ENCODE measurements at places on chromosomes 3 and 15.

GRCh38 chr3:42764561-42765295 lies 8.3 kb downstream of the CCDC13 start:
- DNase-seq = no peak

DNA sequence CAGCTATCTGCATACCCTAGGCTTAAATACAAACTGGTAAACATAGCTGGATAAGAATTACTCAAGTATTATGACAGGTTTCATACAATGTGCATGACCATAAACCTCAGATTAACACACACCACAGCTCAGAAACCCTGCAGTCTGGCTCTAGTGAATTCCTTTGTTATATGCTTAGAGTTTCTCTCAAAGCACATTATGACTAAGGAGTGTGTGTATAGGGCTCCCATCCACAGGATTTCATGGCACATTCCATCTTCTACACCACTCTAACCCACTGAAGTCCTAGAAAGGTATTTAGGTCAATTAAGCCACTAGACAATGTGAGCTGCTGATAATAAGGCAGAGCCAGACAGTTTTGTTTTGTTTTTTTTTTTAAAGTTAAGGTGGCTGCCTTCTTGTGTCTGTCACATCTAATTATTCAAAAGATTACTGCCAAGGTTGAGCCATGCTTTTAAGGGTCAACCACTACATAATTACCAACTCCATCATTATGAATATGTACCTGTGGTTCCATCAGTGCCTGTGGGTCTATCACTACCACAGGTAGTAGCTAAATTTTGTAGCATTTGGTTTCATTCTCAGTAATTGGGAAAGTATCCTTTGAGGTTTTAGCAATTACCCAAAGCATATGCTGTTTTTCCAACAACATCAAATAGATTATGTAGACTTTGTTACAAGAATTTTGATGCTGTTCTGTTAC lies 107.0 kb downstream of the ALCAM start:
- DNase-seq = peak; percentile 29

DNA sequence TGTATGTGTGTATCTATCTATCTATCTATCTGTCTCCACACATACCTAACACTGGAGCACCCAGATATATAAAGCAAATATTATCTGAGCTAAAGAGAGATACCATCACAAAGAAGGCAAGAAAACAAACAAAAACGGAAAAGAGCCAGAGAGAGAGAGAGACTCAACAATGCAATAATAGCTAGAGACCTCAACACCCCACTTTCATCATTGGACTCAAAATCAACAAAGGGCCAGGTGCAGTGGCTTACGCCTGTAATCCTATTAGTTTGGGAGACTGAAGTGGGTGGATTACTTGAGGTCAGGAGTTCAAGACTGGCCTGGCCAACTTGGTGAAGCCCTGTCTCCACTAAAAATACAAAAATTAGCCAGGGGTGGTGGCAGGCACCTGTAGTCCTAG lies 23.4 kb downstream of the NCBP2 start:
- DNase-seq = peak; percentile 69

DNA sequence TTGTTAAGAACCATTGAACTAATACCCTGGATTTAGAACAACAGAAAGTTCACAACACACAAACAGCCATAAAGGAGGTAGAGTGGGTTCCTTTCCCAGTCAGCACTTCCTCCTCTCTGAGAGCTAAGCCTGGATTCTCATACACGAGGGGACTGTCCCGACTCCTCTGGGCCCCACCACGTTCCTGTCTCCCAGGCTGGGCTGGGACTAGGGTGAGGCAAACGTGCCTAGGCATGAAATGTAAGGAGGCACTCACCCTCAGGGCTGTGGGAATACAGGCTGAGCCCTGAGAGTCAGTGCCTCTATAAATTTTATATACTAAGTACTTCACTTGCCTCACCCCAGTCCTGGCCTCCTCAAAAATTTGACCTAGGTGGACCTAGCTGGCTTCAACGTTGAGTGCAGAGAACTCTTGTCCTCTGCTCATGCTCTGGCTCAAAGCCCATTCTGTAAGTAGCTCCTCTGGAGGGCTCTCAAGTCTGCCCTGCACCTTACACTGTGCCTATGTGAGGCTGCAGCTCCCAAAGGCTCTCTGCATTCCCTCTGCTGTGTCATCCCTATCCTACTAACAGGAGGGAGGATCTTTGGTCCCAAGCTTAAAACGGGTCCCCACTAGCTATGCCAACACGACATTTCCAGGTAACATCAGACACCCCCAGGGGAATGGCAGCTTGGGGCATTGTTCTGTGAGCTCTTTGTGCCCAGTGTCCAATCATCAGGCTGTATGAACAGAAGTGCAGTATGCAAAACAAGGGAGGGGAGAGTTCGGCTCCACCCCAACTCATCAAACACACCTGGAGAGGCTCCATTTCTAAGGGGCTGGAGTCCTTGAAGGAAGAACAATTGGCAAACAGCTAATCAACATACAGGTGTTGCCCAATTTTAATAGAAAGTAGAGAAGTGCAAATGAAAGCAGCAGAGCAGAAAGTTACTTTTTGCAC lies 233.2 kb downstream of the RPLP1 start:
- peak; percentile 87 for DNase-seq

- peak; percentile 67 for DNase-seq
Observed at GRCh38 chr3:108552267-108553159, 36.7 kb downstream of the CIP2A start.

DNA sequence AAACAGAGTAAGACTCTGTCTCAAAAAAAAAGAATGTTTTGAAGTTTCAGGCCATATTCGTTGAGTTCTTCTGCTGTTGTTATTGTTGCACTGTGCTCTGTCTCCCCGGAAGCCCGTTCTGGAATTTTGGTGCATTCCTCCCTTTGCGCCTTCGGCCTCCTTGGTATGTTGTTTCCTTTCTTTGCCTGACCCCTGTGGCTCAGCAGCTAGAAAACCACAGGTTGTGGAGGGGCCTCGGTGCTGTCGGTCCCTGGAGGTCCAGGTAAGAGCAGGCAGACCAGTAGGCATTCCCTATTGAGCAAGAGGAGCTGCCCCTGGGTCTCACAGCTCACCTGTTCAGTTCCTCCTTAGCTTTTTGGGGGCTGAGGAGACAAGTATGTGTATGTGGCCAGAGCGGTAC lies 51.0 kb upstream of the DLG1 start:
- no peak for DNase-seq

- peak; percentile 30 for DNase-seq
Observed at GRCh38 chr15:67127965-67128364, 62.6 kb downstream of the SMAD3 start.

GRCh38 chr3:173743516-173743915 lies 346.0 kb downstream of the NLGN1 start:
- DNase-seq = no peak

- peak; percentile 2 for DNase-seq
Observed at GRCh38 chr3:139540651-139541531, 1.3 kb upstream of the RBP1 start.

DNA sequence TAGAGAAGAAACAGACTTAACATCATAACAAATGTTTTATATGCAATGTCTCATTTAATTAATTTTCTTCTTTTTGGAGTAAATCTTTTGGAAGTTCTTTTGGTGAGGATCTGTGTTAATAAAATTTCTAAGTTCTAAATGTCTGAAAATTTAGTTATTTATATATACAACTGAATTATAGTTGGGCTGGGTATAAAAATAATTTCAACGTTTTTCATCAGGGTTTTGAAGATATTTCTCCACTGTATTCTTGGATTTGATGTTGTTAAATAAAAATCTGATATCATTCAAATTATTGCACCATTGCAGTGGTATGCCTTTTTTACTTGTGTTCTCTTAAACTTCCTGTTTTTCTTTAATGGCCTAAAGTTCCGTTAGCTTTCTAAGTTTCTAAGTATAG lies 26.9 kb upstream of the SOX14 start:
- no peak for DNase-seq

DNA sequence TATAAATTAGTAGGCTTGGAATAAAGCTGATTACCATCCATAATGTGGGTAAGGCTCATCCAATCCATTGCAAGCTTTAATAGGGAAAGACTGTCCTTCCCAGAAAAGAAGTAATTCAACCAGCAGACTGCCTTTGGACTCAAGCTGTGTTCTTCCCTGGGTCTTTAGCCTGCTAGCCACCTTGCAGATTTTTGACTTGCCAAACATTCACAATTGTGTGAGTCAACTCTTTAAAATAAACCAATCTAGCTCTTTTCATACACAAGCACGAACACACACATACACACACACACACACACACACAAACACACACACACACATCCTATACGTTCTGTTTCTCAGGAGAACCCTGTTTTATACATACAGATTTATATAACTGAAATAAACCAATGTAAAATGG lies 248.1 kb downstream of the NAALADL2 start:
- no peak for DNase-seq

- DNase-seq = no peak
Observed at GRCh38 chr15:41285285-41285684, 47.1 kb downstream of the OIP5 start.

DNA sequence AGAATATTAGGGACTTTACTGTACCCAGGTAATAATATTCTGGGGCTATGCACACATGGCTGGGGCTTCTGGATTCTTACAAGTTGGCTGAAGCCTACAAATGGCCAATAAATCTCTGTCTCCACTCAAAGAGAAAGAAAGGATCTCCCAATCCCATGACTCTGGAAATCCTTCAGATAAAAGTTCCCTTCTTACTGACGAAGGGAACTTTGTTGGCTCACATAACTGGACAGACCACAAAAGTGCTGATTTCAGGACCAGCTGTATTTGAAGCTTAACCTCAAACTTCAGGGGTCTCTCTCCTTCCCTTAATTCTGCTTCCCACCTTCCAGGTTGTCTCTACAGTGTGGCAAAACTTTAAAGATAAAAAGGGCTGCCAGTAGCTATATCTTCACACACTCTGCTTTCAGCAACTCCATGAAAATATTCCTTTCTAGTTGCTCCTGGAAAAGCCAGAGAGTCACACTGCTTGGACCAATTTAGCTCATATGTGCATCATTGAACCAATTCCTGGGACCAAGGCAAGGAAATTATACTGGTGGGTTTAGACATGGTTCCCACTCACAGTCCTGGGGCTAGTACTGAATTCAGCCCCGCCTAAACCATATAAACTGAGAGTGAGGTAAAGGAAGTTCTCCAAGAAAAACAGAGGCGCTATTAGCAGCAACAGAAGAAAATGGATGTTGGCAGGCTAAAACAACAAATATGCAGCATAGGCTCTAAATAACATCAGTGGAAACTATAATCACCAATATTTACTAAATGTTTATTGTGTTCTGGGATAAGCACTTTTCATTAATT lies 290.0 kb upstream of the GADL1 start:
- no peak for DNase-seq

- DNase-seq = peak; percentile 5
Observed at GRCh38 chr15:76309601-76310330, 1.5 kb downstream of the ETFA start.

DNA sequence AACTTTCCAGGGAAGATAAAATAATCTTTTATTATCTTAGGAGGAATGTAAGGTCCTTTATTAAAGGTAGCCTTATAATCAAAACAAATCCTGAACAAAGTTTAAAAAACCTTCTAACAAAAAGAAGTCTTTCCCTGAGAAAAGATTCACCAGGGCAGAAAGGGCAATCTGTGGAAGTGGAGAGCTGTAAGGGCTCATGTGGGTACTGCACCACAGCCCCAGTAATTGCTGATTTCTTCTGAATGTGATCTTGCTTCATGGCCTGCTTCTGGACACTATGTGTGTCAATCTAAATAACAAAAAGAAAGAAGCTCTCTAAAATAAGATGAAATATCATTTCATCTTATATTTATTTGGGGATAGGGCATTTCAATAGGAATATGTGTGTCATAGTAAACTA lies 1501.6 kb downstream of the OTOL1 start:
- DNase-seq = no peak

DNA sequence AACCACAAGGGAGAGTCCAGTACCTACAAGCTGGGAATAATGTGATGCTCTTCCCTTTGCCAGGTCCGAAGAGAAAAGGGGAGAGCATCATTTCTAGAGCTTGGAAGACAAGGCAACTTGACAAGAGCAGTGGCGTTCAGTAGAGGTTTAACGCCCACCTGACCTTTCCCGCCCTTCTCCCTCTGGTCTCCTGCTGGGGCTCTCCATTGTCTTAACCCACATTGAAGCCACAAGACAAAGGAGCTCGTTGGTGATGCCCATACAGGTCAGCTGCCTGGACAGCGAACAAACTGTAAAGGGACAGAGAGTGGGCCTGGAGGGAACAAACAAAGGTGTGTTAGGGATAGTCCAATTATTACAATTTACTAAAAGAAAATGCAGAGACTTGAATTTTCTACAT lies 13.1 kb upstream of the DUT start:
- DNase-seq = no peak

- DNase-seq = peak; percentile 64
Observed at GRCh38 chr3:174125267-174125824, 727.8 kb downstream of the NLGN1 start.

- no peak for DNase-seq
Observed at GRCh38 chr3:170480111-170480510, 61.4 kb downstream of the CLDN11 start.

- no peak for DNase-seq
Observed at GRCh38 chr3:141093397-141093796, 42.2 kb downstream of the SPSB4 start.

DNA sequence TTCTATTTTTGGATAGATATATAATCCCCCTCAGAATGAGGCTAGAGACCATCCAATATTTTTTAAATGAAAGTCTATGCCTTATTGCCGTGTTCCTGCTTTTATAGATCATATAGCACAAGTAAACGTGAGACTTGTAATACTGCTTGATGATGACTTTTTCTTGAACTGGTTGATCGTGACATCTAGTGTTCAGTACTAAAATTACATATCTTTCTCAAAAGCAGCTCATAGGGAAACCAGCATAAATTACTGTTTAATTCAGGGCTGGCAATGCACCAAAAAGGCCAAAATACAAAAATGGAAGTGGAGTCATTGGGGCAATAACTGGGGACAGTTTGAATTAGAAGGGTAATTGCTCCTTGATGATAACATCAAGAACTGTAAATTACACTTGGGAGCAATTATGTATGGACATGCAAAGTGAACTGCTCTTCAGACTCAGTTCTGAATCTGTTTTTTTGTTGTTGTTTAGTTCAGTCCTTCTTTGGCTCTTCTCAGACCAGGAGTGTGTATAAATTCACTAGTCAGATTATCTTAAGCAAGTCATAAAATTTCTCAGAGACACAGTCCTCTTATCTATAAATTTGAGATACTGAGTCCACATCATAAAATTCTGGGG lies 325.3 kb downstream of the THSD4 start:
- DNase-seq = peak; percentile 68

DNA sequence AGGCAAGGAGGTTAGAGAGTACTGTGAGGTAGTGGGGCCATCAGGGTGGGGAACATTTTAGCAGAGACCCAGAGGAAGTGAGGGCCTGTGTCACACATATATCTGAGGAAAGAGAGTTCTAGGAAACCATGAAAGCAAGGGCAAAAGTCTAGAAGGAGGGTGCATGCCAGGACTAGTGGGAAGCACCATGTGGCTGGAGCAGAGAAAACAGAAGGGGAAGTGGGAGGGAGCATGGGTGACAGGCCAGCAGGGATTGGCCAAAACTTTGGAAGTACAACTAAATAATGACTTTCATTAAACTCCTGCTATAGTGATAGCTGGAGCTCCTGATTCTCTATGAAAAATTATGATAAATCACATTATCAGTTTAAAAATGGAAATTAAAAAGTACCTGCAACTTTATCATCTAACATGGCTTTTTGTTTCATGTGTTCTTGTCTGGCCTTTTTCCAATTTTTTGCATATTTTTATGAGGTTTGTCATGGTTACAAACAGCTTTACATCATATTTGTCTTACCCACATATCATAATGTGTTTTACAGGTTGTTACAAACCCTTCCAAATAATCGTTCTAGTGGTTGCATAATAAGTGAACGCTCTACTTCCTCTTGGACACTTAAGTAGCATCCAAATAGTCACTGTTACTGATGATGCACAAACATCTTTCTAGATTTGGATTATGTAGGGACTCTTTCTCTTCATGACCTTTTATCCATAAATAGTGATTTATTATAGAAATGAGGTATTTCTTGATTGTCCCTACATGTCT lies 168.3 kb downstream of the NEK10 start:
- no peak for DNase-seq
